PC-9 (cell line): ENCODE measurements at places on chromosomes 2 and 18. TPM values are rescaled to one million over a fixed set of nuclear protein-coding genes. Genes with fewer than 3 reads are reported as not detected.

The ITGA6 gene
- 180 and 213 TPM in 2 replicates for total RNA-seq

GRCh38 chr2:126792186-126792585, 106.5 kb upstream of the TEX51 start:
- no peaks in the 10 kb centered on the region for H3K4me1 ChIP-seq
- no peak overlapping the region for H3K27ac ChIP-seq
- no peak overlapping the region for H3K4me3 ChIP-seq

DNA sequence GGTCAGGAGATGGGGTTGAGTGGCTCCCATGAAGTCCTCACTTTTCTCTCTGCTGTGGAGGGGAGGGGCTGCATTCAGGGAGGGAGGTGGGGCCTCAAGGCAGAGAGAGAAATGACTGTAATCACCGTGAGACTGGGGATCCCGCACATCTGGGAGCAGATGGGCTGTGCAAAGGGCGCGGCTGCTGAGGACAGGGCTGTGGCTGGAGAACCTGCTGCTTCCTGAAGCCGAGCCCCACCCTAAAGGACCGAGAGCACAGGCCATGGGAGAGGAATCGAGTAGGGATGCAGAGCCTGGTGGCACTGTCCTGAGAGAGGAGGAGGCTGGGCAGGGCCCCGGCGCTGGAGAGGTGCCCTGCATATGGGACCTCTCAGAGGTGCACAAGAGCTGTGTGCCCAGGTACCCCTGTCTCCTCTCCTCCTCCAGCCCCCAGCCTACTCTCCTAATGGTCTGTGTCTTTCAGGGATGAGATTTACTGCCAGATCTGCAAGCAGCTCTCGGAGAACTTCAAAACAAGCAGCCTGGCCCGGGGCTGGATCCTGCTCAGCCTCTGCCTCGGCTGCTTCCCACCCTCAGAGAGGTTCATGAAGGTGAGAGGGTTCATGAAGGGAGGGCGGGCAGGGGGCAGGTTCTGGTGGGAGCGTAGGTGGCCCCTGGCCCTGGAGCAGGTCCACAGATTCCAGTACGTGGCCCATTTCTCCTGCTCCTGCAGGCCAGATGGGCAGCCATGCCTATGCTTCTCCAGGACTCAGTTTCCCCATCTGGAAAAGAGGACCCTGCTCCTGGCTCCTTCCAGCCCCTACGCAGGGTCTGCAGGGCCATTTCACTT, 25.9 kb upstream of the GPR17 start:
- H3K27ac ChIP-seq: no peak overlapping the region
- no peaks in the 10 kb centered on the region for H3K4me1 ChIP-seq
- no peak for DNase-seq
- H3K4me3 ChIP-seq: no peak overlapping the region
- H3K36me3 ChIP-seq: no peaks in the 10 kb centered on the region
- H3K27me3 ChIP-seq: peaks cover 27% of the 10 kb centered on the region

GRCh38 chr2:134952608-134953007, 34.0 kb downstream of the CCNT2 start:
- H3K4me1 ChIP-seq: no peaks in the 10 kb centered on the region
- no peak overlapping the region for H3K27ac ChIP-seq
- no peak for DNase-seq
- H3K27me3 ChIP-seq: no peaks in the 10 kb centered on the region
- no peak overlapping the region for H3K4me3 ChIP-seq

The PXDN gene
- 91.1 and 92.2 TPM in 2 replicates for total RNA-seq

The LBH gene
- 30.6 and 34.4 TPM in 2 replicates for total RNA-seq

GRCh38 chr2:110796716-110797301, 64.4 kb downstream of the ACOXL start:
- H3K4me3 ChIP-seq: no peak overlapping the region
- H3K36me3 ChIP-seq: 0 out of 2 replicates have a peak, but pooled peaks cover 7% of the 10 kb centered on the region
- no peaks in the 10 kb centered on the region for H3K27me3 ChIP-seq
- no peak for DNase-seq
- no peak overlapping the region for H3K27ac ChIP-seq

DNA sequence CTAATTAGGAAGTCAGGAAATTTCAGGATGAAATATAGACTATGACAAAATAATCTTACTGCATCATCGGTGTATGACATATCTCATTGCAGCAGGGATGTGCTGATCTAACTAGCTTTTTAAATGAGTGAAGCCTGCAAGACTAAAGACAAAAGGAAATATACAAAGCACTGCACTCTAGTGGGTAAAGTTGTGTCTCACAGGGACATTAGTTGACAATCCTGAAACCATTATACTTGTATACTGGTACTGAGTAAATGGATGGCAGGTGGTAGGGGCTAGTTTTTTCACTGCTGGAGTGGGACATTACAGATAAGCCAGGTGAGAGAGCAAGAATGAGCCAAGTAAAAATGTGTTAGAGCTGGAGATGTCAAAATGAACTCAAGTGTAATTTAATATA, 317.5 kb upstream of the RAB6C start:
- no peak overlapping the region for H3K4me3 ChIP-seq
- no peaks in the 10 kb centered on the region for H3K27me3 ChIP-seq
- H3K27ac ChIP-seq: no peak overlapping the region
- DNase-seq: no peak
- no peaks in the 10 kb centered on the region for H3K4me1 ChIP-seq

DNA sequence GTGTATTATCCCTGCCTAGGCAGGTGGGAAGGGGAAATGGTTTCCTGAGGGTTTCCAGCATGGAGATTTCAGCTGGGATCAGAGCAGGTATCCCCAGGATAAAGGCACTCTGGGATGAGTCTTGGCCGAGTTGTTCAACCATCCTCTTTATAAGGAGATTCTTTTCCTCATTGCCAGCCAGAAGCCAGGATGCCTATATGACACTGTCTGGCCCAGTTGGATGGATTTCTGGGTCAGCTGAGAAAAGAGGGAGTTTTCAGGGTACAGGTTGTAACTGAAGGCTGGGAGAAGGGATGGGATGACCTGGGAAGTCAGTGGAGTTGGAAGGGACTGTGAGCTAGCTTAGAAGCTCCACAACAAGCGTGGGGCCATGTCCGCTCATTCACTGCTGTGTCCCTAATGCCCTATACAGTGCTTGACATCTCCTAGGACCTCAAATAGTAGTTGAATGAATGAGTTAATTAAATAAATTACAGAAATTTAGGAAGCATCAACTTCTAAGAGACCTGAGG, 8.3 kb downstream of the RHOB start:
- DNase-seq: no peak
- no peaks in the 10 kb centered on the region for H3K27me3 ChIP-seq
- no peak overlapping the region for H3K27ac ChIP-seq

DNA sequence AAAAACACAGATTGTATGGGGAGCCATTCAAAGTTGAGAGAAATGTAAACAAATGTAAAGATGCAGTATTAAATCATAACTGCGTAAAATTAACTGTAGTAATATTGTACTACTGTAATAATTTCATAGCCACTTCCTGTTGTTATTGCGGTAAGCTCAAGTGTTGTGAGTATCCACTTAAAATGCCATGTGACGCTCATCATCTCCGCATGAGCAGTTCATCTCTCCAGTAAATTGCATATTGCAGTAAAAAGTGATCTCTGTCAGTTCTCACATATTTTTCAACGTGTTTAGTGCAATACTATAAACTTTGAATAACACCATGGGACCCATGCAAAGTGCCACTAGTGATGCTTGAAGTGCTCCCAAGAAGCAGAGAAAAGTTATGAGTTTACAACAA, 41.8 kb upstream of the SP3 start:
- H3K4me3 ChIP-seq: no peak overlapping the region
- H3K4me1 ChIP-seq: peaks cover 7% of the 10 kb centered on the region
- no peak overlapping the region for H3K27ac ChIP-seq
- no peaks in the 10 kb centered on the region for H3K27me3 ChIP-seq

GRCh38 chr2:20185176-20186022, 39.5 kb downstream of the SDC1 start:
- no peaks in the 10 kb centered on the region for H3K27me3 ChIP-seq
- peak overlapping the region; percentile 54; the same call in 1 of the 2 replicates for H3K4me3 ChIP-seq
- no peaks in the 10 kb centered on the region for H3K36me3 ChIP-seq
- peak overlapping the region; percentile 92 for H3K27ac ChIP-seq
- peaks cover 59% of the 10 kb centered on the region for H3K4me1 ChIP-seq

DNA sequence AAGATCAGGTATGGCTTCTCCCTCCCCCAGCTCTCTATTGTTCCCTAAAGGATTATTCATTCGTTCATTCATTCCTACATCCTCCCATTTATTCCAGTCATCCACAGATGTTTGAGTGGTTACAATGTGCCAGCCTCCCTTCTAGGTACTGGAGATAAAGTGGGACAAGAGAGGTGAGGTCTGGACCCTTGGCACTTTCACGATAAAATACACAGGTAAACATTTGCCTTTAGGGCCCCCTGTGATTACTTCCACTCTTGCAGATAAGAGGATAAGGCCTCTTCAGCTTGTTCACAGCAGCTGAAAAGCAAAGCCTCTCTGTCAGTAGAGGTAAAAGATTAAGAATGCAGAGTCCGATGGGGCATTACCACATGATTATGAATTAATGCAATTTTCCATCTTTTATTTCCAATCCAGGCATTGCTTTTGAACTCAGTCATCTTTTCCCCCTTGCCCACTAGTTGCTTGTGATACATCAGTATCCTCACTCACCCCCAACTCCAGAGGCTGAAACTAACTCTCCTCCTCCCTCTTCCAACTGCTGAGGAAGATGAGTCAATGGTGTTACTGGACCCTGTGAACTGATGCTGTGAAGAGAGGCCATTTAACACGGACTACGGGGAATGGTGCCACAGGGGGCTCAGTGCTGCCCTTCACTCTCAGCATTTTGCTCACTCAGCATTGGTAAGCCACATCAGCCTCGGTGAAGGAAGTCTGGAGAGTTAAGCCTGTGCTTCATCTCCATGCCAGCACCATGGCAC, 1.1 kb upstream of the DPP4 start:
- H3K36me3 ChIP-seq: no peaks in the 10 kb centered on the region
- DNase-seq: no peak
